ENCODE measurements at places on chromosomes 11 and 22. TPM values are rescaled to one million over a fixed set of nuclear protein-coding genes. Genes with fewer than 3 reads are reported as not detected.

SGSM1 gene
- total RNA-seq = not detected

CNTN5 gene
- total RNA-seq = not detected

BTG4 gene
- total RNA-seq = not detected

FXYD6 gene
- 16.4 TPM for total RNA-seq

MRGPRD gene
- not detected for total RNA-seq

PC gene
- 6.4 TPM for total RNA-seq

BIRC3 gene
- total RNA-seq = 5.6 TPM

TRIM51 gene
- not detected for total RNA-seq

INPP5J gene
- total RNA-seq = 0.35 TPM

SWAP70 gene
- total RNA-seq = 96.5 TPM

PHF5A gene
- 43.8 TPM for total RNA-seq

PLXNB2 gene
- total RNA-seq = 130 TPM

F2 gene
- total RNA-seq = not detected

MAPK8IP2 gene
- total RNA-seq = 0.58 TPM

GTSE1 gene
- 7.5 TPM for total RNA-seq

VSIG10L2 gene
- not detected for total RNA-seq

SLC5A1 gene
- not detected for total RNA-seq

ARL2 gene
- total RNA-seq = 202 TPM

GRCh38 chr22:21982338-21982965 lies at the start of gene TOP3B:
TOP3B (minus strand) TSS chr22:21982787; CDS start chr22:21975709, 7,078 bp downstream.
- no peak for DNase-seq

DNA sequence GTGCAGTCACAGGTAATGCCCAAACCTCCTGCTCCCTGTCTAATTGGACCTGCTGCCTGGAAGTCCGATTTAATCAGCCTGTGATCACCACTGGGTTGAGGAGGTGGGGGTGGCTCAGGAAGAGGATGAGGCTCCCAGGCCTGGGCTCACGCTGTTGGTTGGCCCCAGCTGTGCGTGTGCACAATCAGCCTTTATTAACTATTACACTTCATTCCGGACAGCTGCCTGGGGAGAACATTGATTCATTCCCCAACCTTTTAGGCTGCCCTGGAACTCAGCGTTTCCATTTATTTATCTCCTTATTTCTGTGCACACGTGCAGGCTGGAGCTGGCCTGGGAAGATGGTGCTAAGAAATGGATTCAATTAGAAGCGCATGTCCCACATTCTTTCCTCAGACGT lies 123.4 kb downstream of the DSCAML1 start:
- no peak for DNase-seq

- DNase-seq = no peak
These were observed 88.5 kb downstream of the MYEOV start for GRCh38 chr11:69382131-69383128.

DNA sequence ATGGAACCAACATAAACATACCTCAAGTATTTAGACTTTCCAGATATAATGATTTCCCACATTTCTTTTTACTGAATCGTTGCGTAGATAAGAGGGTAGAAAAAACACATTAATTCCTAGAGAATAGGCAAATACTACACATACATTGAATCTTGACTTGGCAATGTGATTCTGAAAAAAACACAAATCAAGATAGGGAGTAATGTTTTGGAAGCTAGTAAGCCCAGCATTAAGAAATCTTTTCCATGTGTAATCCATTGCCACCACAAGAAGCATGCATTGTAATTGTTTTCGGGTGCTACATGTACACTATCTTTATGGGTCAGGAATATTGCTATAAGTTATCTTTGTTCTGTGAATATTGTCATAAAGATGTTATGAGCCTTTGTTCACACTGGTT lies 269.8 kb upstream of the PDGFD start:
- DNase-seq = no peak

DNA sequence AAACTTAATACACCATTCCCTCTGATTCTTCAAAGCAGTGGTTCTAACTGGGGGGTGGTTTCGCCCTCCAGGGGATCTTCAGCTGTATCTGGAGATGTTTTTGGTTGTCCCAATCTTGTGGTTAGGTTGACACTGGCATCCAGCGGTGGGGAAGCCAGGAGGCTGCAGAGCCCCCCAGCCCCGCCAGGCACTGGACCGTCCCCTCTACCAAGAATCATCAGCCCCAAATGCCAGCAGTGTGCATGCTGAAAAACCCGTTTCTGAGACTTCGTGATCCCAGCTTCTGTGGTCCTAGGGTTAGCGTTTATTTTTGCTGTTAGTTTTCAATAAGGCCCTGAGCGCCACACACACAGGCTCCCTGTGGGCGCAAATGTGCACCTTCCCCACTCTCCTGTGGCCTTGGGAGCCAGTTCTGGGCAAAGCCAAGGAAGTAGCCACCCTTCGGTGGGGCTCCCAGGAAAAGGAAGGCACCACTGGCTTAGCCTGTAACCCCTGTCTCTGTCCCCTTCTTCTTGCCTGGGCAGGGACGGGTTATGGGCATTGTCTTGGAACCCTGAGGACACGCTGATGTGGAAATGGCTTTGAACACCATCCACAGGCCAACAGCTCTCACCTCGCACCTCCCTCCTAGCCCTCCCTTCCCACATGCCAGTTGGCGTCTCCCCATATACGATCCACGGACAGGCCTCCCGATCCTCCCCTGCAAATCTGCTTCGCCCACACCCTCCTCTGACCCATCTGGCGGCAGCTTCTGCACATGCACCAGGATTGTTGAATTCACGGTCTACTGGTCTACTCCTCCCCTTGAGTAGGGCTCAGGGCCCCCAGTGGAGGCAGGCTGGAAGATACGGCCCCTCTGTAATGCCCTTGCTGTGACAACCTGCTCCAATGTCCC lies 71.4 kb upstream of the CCND1 start:
- DNase-seq = no peak

DNA sequence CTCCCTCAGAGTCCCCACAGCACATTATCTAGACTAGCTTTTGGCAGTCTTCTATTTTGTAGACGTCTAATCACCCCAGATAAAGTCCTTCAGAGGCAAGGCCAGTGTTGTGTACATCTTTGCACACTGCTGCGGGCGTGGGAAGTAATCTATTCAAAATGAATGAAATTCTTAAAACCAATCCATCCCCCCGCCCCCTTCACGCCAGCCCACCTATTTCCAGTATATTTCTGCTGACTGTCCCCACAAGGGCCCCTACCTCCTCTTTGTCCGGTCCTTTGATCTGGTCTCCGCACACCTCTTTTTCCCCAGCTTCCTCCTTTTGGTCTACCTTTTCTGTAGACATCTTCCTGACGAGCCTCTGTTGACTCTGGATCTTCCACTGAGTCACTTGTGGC lies 375 bp downstream of the BSCL2 start:
- no peak for DNase-seq

GRCh38 chr11:46380340-46381047 lies 975 bp upstream of the MDK start:
- DNase-seq = no peak

- DNase-seq = no peak
These were observed 67.9 kb downstream of the ENTHD1 start for GRCh38 chr22:39825661-39826102.

DNA sequence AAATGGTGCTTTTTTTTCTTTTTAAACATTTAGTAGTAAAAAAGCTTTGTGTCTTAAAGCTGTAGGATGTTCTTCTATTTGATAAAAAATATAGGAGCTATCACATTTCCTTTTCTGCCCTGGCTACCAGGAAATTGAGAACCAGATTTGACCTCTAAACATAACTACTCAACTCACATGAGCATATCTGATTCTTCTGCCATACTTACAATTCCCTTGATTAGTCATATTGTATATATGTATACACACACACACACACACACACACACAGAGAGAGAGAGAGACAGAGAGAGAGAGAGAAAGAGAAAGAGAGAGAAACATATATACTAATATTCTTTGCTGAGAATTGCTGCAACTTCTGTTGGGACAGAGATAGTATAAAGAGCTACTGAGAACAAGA lies 23.0 kb upstream of the GDPD4 start:
- no peak for DNase-seq

GRCh38 chr11:116215471-116216113 lies 557.2 kb downstream of the BUD13 start:
- DNase-seq = no peak

- no peak for DNase-seq
These were observed 95.5 kb downstream of the SPON1 start for GRCh38 chr11:14058061-14058460.

- DNase-seq = no peak
These were observed 56.3 kb downstream of the PPFIA1 start for GRCh38 chr11:70326833-70327232.

DNA sequence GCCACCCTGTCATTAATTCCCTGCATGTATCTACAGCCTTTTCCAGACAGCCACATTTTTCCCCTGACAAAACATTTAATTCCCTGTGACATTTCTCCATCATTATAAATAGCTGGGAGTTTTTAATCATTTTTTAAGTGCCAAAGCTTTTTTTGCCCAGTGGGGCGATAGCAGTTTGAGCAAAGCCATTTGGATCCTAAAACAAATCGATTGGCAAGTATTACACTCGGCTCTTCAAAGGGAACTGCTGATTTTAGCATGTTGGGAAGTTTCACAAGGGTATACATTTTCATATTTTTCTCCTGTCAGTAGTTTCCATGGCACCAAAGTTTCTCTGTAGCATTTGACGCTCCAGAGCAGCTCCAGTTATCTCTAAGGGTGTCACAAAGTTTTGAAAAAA lies 210.8 kb downstream of the HIPK3 start:
- no peak for DNase-seq

DNA sequence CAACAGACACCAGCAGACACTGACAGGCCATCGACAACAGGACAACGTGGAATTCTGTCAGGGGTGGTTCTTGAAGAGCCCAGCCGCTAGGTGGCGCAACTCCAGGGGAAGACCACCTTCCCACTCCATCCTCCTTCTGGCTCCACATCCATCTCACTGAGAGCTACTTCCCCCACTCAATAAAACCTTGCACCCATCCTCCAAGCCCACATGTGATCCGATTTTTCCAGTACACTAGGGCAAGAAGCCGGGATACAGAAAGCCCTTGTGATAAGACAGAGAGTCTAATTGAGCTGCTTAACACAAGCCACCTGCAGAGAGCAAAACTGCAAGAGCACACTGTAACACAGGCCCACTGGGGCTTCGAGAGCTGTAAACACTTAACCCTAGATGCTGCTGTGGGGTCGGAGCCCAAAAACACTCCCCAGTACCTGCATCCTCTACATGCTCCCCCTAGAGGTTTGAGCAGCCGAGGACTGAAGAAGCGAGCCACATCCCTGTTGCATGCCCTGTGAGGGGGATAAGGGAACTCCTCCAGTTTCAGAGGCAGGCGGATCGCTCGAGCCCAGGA lies 11.5 kb upstream of the RAB39A start:
- peak; percentile 12 for DNase-seq

GRCh38 chr11:223026-223789 lies 12.9 kb downstream of the SIRT3 start:
- DNase-seq = no peak

- DNase-seq = no peak
These were observed 882 bp downstream of the CYB5R2 start for GRCh38 chr11:7672276-7672959.

- no peak for DNase-seq
These were observed 21.9 kb upstream of the QSER1 start for GRCh38 chr11:32870676-32871075.

DNA sequence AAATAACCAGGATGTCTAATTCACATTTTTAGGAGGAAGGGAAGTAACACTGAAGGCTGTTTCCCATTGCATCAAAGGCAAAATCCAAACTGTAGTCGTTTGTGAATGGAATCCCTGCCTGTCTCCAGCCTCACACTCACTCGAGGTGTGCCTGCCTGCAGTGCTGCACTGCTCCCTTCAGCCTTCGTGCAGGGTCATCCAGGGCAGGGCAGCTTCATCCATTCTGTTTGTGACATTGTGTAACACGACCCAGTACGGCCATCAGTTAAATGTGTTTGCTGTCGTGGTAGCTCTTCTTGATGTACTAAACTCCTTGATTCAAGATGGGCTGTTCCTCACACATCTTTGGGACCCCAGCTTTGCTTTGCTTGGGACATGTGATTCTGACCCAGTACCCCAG lies 34.3 kb downstream of the LDLRAD3 start:
- no peak for DNase-seq

DNA sequence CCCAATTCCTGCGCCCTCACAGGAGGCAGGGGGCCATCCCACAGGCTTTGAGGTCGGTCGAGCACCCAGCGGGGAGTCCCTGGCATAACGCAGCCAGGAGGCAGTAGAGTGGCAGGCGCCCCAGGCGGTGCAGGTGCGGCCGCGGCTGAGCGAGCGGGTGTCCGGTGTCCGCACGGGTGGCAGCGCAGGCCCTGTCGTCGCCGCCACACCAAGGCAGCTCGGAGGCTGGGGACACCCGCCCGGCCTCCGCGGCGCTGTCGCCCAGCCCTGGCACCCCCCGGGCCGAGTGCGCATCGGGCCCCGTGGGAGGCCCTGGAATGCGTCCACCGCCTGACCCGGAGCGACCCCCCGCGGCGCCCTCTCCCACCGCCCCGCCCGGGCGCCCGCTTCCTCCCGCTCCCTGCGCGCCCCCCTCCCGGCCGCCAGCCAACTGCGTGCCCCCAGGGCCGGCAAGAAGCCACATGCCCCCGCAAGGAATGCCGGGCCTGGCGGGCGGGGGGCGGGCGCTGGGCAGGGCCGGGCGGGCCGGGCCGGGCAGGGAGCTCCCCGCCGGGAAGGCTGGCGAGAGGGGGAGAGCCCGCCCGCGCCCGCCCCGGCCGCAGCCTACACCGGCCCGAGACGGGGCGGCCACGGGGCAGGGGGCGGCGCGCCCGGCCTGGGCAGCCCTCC lies 33.9 kb downstream of the PRDM11 start:
- no peak for DNase-seq

GRCh38 chr11:15699978-15700377 lies 585.3 kb downstream of the INSC start:
- DNase-seq = no peak

- DNase-seq = no peak
These were observed 15.7 kb downstream of the TIMP3 start for GRCh38 chr22:32817137-32817730.

- no peak for DNase-seq
These were observed 71.9 kb upstream of the PPARA start for GRCh38 chr22:46078241-46079092.

All from glomerular endothelial cell (primary cell).